GM04504 (cell line): ENCODE measurements at places on chromosomes 1 and 21.
A peak's percentile ranks its signal among the peaks of the same experiment; 100 is the strongest.

DNA sequence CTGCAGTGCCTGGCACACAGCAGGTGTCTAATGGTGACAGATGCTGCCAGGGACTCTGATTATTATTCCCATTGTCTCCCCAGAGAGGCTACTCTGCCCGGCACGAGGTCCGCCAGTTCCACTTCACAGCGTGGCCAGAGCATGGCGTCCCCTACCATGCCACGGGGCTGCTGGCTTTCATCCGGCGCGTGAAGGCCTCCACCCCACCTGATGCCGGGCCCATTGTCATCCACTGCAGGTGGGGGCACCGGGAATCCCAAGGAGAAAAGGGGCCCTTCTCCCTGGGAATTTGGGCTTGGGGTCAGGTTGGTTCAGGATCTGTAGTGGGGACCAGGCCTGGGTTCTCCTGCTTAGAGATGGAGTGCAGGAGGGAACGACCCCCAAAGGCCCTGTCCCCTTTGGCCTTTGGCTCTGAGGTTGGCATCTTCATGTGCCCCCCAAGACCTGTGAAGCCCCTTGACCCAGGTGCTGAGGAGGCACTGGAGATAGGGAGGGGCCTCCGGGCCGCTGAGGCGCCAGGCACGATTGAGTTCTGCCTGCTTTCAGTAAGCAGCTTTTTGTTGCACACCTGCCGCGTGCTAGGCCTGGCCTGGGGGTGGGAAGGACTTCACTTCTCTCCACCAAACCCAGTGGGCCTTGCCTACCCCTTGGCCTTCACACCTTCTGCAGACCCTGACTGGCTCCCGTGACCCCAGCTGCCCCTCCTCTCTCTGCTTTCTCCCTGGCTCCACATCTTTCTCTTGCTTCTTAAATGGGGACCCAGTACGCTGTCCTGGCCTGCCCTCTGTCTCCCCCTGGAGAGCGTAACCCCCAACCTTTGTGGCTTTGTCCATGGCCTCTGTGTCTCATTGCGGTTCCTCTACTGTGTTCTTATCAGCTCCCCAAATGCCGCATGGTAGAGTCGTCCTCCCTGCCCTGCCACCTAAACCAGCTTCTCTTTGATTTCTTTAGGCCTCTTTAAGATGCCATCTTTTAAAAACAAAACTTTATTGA lies 76.4 kb downstream of the PTPRU start:
- no peak for DNase-seq

DNA sequence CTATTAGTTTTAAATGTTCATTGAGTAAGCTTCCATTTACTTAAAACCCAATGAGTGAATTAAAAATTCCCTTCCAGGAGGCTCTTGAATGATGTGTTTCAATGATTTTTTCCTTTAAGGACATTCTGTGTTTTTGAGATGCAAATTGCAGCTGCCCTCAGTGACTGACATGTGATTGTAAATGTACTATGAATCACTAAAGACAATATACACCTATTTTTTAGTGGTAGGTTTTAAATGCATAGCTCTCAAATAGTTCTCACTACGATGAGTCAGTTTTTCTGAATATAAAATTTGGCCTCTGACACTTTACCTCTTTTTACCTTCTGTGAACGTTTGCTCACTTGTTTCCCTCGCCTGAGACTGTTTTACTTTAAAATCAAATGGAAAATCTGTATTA lies 204.7 kb downstream of the BARHL2 start:
- DNase-seq: no peak

DNA sequence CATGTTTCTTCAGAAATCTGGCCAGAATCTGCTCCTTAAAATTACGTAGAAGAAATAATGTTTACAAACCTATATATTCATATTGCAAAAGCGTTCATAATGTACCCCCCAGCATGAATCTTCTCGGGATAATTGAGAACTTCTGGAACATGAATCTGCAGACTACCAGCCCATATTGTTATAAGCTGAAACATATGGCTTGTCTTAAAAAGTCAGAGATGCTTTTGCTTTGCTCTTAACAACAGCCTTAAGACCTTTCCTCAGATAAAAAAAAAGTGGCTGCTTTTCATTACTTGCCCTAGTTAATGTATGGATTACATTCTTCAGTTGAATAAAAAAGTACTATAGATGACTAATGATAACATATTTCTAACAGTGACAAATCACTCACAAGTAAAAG lies 15.0 kb upstream of the ZZZ3 start:
- no peak for DNase-seq

GRCh38 chr1:235923466-235924021 lies 56.8 kb upstream of the LYST start:
- no peak for DNase-seq

GRCh38 chr1:163300568-163300967 lies 21.2 kb upstream of the NUF2 start:
- DNase-seq: no peak

DNA sequence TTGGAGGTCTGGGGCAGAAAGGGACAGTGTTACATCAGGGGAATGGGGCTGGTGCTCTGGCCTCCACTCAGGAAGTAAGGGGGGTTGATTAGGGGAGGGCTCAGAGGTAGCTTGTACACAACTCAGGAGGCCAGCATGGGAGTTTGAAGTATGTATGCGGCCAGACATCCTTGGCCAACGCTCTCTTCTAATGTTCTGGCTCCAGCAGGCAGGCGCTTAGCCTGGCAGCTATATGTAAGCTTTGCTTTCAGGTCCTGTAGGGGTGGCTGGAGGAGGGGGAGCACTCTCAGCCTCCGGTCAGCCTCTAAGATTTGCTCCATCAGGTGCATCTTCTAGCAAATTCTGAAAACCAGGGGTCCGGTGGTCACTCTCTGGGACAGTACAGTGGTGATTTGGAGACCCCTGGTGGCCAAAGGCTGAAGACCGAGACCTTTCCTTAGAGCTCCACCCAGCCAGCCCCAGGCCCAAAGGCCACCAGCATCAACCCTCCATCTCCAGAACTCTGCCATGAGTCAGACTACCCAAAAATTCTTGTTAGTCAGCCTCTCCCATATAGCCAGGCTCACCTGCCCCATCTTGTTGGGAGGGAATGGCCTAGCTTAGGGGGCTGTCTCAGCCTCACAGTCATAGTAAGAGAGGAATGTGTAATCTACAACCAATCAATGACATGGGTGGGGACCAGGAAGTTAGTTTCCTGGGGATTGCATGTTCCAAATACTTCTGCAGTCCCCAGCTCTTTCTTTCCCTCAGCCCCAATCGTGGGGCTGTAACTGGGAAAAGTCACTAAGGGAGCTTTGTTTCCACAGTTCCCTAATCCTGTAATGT lies 9.7 kb upstream of the COL8A2 start:
- DNase-seq: no peak

DNA sequence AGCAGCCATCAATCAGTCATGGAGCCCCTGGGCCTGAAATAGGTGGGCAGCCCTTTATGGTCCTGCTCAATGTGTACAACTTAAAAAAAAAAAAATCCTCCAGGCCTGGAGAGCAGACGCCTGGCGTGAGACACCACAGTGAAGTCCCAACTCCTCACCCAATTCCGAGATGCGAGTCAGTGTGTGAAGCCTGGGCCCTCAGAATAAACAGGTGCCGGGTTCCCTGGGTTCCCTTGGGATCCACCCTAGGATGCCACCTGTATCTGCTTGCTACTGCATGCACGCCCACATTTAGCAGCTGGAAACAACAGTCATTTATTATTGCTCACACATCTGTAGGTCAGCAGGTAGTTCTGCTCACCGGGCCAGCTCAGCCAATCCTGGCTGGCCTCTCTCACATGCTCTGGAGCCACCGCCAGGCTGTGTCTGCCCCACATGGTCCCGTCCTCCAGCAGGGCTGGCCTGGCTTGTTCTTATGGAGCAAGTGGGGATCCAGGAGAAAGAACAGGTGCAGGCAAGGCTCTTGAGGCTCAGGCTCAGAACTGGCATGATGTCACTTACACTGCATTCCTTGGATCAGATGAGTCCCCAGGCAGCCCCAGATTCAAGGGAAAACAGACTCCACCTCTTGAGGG lies 172.7 kb downstream of the NPHP4 start:
- no peak for DNase-seq

GRCh38 chr1:91501523-91501851 lies 836 bp downstream of the CDC7 start:
- no peak for DNase-seq

DNA sequence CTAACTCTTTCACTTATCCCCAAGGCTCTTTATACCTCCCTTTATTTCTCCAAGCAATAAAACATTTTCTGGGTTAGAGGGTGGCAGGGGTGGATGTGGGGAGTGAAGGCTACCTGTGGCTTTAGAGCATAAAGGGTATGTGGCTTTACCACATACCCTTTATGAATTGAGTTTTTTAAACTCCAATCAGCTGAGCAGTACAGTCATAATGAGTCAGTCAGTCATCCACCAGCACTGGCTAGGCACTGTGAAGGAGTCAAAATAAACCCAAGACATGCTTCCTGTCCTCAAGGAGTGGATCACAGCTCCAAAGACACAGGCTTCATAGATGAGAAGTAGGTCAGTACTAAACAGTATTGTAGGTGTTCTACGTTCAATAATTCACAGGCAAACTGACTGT lies 2.6 kb upstream of the TDRD10 start:
- no peak for DNase-seq

DNA sequence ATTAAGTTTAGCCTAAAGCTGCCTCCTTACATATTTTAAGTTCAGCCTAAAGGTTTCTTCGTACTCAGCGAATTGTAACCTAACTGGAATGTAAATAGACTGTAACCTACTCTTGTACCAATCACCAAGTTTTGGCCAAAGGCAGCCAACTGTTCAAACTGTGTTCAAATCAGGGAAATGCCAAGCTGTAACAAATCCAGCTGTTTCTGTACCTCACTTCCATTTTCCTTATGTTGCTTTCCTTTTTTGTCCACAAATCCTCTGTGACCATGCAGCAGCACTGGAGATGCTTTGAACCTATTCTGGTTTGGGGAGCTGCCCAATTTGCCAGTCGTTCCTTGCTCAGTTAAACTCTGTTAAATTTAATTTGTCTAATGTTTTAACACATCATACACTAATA lies 3.2 kb upstream of the APOBEC4 start:
- DNase-seq: no peak

DNA sequence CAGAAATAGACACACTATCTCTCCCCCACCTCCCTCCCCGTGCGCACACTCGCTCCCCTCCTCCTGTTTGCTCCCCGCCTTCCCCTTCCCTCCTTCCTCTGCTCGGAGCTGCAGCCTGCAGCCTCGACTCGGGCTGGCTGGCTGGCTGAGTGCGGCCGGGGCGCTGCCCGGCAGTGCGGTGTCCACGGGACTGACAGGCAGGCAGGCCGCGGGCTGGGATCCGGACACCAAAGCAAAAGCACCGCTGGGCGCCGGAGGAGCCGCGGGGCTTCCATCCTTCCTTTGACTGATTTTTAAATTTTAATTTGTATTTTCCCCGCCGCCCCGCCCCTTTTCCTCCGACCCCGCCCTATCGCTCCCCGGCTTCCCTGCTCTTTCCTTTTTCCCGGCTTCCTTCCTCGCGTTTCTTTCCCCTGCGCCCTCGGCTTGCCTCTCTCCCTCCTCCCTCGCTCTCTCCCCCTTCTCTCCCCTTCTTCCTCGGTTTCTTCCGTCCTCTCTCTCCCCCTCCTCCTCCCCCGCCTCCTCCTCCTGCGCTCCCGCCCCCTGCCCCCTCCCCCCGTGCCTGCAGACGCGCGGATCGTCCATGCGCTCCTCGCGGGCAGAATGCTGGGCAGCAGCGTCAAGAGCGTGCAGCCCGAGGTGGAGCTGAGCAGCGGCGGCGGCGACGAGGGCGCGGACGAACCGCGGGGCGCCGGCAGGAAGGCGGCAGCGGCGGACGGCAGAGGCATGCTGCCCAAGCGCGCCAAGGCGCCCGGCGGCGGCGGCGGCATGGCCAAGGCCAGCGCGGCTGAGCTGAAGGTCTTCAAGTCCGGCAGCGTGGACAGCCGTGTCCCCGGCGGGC lies 109.4 kb downstream of the NAV1 start:
- DNase-seq: no peak

DNA sequence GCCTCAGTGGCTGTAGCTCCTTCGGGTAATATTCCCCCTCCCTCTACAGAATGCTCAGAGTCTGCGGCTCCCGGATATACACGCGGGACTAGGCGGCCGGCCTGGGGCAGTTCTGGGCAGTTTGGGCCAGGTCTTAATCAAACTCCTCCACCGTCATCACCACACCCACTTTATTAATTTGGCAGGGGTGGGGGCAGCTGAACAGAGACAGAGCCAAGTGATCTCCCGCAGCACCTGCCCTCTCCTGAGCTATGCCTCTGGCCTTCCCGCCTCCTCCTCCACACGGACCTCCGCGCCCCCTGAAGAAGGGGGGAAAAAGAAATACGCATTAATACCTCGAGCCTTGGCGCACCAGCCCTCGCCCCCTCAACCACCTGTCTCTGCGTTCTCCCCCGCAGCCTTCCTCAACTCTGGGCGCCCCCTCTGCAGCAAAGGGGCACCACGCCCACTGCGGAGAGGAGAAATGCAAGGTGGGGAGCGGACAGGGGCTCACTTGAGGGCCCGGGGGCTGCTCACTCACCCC lies 42.6 kb downstream of the CD34 start:
- DNase-seq: no peak

DNA sequence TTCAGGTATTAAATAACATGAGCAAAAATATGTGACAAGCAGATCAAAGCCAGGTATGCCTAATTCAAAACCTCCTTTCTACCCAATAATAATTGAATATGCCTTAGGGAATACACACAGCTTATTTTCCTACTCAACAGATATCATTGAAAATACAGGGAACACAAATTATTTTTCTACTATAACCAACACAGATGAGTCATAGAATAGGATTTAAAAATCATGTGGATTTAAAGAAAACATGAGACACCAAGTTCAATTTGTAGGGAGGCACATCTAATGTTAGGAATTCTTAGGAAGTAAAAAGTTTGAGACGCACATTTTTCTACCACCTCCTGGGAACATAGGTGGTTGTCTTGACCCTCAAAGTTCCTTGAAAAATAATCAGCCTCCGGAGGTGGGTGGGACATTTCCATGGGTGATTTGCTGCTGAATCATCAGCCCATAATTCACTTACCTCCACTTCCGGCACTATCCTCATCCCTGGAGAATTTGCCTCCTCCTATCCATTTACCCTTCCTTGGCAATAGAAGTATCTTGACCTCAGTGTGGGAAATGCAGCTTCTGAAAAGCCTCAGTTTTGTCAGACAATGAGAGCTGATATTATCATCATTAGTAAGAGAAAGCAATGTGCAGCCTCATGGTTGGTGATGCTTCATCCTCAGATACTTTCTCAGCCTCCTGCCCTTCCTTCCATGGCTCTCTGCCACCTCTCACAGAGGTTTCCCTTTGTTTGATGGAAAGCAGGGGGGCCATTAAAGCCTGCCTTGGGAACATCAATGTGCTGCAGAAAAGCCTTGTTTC lies 33.5 kb upstream of the RGS4 start:
- peak; percentile 76 for DNase-seq

DNA sequence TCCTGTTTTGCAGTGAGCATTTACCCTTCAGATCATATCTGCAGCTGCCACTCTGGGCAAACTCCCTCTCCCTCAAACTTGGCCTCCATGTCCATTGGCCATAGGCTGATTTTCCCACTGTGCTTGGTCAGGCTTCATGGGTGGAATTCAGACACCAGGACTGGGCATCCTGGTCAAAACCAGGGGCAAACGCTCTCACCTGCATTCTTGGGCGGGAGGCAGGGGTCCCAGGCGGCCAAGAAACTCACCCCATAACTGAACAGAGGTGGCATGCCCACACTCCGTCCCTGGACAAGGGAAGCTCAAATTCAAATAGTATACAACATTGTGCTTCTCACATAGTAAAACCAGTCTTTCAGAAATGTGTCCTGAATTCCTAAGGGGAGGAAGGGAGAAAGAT lies 81.1 kb upstream of the ZNF648 start:
- no peak for DNase-seq
